CD4-positive, CD25-positive, alpha-beta regulatory T cell (primary cell): ENCODE measurements at places on chromosomes 3 and 15.

DNA sequence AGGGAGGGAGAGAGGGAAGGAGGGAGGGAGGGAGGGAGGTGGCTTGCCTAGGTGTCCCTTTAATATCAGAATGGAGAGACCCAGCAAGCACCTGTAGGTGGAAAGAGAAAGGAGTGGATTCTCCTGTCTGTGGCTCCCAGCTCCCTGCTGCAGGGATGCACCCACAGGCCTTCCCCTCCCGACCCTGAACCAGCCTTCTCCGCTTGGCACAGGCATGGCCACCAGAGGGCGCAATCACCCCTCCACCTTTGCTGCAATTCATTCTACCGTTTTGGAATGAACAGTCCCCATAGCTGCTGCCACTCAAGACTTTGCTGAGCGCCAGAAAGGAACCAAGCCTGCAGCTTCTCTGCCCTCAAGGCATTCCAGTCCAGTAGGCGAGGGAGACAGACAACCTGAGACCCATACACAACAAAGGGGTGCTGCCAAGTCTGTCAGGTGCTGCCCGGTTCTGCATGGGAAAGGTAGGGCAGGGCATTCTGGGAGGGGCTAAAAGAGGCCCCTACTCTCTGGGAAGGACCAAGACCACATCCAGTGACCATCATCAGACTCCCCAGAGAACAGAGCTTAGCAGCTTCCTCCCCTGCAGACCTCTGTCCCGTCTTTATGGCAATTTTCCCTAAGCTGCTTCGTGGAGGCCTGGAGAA lies 4.9 kb downstream of the TLR9 start:
- peak; percentile 83 for DNase-seq

DNA sequence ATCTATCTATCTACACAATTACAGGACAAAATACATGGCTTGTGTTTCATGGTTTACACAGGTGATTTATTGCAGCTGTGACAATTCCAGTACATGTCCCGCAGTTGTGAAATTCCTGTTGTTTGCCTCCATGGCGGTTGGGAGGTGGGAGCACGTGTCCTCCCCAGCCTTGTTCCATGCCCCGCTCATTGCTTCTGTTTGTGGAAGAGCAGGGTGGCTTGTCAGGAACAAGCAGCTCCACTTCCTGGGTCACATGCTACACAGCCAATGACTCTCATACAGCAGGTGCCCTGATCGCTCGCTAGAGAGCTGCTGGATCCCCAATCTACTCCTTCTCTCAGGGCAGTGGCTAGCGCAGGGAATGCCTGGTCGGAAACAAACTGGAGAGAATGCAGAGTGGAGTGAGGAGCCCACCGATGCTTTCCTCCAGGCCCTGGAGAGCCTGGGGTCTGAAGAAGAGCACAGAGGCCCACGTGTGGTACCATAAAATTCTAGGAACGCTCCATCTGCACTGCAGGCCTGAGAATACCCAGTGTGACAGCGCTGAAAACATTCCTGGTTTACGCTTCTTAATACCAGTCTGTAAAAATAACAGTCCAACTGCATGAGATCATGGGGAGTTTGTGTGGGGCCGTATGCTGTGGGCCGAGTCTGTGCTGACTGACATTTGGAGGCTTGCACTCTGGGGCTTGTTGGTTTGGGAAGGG lies 270.6 kb upstream of the RGMA start:
- no peak for DNase-seq

GRCh38 chr3:55455915-55456314 lies 31.2 kb downstream of the WNT5A start:
- DNase-seq = no peak

GRCh38 chr15:91559066-91559465 lies 294.4 kb upstream of the SLCO3A1 start:
- DNase-seq = no peak

DNA sequence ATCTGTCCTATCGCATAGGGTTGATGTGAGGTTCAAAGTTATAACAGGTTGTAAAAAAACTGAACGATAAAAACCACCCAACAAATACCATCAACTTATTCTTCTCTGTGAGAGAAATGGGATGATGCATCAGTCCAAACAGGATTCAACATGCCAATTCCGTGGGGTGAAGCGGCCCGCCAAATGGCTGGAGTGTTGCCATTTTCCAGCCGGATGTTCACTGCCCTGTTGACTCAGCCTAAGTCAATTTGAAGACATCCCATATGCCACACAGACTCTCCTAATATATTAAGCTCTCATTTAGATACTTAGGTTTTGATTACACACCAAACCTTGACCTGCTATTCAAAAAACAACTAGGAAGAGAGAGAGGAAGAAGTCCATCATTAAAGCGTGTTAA lies 311.1 kb downstream of the VPS13C start:
- DNase-seq = no peak

DNA sequence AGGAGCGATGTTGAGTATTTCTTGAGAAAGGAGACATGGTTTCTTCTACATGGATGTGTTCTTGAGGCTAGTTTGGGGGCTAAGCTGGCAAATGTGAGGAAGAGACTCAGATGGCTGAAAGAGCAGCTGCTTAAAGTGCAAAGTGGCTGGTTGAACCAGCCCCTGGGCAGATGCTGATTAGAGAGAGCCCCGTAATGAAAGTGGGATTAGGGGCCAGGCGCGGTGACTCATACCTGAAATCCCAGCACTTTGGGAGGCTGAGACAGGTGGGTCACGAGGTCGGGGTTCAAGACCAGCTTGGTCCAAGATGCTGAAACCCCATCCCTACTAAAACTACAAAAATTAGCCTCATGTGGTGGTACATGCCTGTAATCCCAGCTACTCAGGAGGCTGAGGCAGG lies 75.0 kb upstream of the GCNT3 start:
- no peak for DNase-seq
